ENCODE measurements at places on chromosomes 11 and 22.

DNA sequence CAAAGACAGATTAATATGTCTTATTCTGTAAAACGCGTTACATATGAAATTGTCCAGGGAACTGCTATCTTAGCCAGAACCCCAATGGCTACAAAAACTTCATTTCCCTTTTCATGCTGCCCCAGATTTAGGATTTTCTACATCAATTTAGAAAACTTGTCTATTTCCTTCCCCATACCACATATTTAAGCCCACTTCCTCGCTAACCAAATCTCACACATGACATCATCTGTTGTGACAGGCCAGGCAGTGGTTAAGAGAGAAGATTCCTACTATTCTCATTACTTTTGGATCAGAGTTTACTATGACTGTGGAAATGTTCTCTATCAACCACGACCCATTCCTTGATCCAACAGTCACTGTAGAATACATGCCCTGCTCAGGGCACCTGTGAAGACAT lies 15.9 kb downstream of the CCDC82 start:
- DNase-seq = no peak

DNA sequence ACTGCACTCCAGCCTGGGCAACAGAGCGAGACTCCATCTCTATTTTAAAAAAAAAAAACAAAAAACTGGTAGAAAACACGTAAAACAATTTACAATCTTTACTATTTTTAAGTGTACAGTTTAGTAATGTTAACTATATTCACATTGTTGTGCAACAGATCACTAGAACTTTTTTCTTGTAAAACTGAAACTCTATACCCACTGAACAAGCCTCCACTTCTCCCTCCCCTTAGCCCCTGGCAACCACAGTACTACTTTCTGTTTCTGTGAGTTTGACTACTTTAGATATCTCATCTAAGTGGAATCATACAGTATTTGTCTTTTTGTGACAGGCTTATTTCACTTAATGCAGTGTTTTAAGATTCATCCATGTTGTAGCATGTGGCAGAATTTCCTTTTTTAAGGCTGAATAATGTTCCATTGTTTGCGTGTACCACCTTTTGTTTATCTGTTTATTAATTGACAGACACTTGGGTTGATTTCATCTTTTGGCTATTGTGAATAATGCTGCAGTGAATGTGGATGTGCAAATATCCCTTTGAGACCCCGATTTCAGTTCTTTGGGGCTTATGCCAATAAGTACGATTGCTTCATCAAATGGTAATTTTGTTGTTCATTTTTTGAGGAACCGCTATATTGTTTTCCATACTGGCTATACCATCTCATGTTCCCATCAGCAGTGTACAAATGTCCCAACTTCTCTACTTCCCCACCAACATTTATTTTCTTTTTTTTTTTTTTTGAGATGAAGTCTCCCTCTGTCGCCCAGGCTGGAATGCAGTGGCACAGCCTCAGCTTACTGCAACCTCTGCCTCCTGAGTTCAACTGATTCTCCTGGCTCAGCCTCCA lies 11.0 kb downstream of the DDB2 start:
- DNase-seq = peak; percentile 27

DNA sequence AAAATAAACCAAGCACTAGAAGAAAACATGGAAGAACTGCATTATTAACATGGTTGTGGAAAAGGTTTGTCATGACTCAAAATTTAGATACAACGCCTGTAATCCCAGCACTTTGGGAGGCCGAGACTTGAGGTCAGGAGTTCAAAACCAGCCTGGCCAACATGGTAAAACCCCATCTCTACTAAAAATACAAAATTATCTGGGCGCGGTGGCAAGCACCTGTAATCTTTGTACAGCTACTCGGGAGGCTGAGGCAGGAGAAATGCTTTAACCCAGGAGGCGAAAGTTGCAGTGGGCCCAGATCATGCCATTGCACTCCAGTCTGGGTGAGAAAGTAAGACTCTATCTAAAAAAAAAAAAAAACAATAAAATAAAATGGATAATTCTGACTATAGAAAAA lies 23.7 kb downstream of the GNB1L start:
- DNase-seq = no peak

DNA sequence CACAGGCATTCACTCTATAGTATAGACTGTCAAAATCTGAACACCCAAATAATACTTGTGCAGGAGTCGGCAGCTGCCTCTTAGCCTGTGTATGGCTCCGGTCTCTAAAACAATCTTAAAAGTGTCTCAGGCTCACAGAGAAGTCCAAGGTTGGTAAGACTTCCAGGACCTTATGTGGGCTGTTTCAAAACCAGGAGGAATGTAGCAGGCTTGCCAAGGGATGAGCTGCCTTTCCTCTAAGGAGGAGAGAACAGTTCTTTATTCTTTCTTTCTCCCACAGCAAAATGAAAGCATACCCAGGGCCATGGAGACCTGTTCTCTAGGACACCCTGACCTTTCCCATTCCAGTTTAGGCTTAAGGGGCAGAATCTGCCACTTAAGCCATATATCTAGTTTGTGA lies 176.5 kb downstream of the TRPC6 start:
- DNase-seq = no peak

DNA sequence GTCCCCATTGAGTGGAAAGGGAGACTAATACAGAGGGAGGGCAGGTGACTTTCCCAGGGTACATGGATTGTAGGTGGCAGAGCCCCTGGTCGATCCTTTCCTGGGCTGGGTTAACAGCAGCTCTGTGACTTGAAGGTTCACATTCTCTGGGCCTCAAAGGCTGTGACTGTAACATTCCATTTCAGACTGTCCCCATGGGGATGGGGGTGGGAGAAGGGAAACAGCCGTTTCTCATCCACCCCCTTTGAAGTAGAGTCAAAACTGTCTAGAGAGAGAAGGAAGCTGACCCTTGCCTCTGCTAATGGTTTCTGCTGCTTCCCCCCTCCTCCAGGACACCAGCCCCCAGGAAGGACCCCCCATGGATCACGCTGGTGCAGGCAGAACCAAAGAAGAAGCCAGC lies 19.2 kb downstream of the MICALL1 start:
- peak; percentile 27 for DNase-seq

DNA sequence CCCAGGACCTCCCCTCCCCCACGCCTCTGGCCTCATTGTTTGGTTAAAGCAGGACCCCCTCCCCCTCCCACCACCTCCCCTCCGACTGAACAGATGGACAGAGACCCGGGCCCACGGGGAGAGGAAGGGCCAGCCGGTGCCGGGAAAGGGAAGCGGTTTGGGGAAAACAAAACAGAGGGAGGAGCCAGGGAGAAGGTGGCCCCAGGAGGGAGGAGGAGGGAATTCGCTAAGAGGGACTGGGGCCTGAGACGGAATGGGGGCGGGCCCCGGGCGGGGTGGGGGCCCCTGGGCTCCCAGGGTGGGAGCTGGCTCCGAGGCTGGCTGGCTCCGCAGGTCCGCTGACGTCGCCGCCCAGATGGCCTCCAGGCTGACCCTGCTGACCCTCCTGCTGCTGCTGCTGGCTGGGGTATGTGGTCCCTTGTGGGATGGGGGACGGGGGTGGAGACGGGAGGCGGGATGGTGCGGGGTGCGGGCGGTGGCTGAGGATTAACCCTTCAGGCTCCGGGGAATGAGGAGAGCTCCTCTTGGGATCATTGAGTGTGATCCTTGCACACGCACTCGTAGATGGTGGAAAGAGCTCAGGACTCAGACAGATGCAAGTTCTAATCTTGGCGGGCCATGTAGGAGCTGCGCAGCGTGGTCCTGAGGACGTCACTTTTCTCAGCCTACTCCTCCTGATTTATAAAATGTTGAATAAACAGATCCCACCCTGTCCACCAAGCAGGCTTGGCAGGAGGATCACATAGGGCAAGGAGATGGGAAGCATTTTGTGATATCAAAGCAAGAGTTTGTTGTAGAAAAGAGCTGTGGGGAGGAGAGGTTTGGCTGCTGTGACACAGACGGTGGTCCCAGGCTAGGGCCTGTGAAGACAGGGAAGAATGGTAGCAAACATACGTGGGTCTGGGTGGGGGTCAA lies 688 bp downstream of the SERPING1 start:
- DNase-seq = peak; percentile 54

- peak; percentile 15 for DNase-seq
Observed at GRCh38 chr22:37848587-37849088, 581 bp upstream of the EIF3L start.

- DNase-seq = peak; percentile 27
Observed at GRCh38 chr11:46075168-46075567, 46.1 kb downstream of the PHF21A start.

DNA sequence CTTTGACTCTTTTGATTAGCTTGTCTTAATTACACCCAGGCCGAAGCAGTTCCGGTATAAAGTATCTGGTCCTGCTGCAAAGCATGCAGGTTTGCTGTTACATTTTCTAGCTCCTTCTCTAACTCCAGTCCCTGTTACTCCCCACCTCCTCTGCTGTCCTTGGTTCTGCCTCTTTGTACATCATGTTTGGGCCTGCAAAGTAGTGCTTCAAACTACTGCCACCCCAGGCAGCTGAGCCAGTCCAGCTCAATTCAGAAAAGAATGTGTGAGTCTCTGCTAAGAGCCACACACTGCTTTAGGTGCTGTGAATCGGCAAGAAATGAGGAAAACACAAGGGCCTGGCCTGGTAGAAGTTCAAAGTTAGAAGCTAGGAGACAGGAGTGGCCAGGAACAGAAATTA lies 136.0 kb downstream of the SERGEF start:
- no peak for DNase-seq

GRCh38 chr22:41768430-41768829 lies 32.0 kb upstream of the CCDC134 start:
- DNase-seq = peak; percentile 25

DNA sequence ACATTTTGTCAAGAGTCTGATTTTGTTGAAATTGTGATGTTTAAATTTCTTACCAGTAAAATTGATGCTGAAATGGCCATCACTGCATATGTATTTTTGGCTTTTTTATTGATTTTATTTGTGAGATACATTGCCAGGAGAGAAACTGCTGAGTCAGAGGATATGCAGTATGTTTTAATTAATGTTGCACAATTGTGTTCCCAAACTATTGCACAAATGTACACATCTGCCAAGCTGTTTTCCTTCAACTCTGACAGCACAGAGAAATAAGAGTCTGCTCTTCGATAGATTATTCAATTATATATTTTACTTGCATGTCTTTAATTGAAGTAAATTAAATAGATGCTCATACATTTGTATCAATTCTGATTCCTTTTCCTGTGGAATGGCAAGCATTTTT lies 640.2 kb upstream of the LUZP2 start:
- peak; percentile 62 for DNase-seq

- no peak for DNase-seq
Observed at GRCh38 chr11:2472428-2473186, 27.8 kb downstream of the KCNQ1 start.

GRCh38 chr11:61045271-61045670 lies 57.0 kb upstream of the CD5 start:
- no peak for DNase-seq

- no peak for DNase-seq
Observed at GRCh38 chr11:113663567-113663966, 42.5 kb downstream of the TMPRSS5 start.

GRCh38 chr11:106581399-106581798 lies 436.9 kb downstream of the GUCY1A2 start:
- no peak for DNase-seq

DNA sequence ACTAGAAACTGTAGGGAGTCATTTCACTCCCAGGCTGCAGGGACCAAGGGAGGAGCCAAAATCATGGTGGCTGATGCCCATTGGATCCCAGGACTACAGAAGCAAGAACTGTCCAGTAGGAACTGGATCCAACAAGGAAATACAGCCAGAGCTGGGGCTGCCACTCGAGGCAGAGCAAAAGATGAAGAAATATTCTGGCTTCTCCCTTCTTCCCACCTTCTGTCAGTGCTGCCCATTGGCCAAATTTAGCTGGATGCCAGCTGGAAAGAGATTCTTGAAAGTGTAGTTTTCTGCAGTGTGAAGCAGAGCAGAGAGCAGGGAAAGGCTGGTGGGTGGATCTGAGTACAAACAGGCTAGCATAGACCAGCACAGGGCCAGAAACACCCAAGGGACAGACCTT lies 45.6 kb downstream of the COMMD9 start:
- no peak for DNase-seq

DNA sequence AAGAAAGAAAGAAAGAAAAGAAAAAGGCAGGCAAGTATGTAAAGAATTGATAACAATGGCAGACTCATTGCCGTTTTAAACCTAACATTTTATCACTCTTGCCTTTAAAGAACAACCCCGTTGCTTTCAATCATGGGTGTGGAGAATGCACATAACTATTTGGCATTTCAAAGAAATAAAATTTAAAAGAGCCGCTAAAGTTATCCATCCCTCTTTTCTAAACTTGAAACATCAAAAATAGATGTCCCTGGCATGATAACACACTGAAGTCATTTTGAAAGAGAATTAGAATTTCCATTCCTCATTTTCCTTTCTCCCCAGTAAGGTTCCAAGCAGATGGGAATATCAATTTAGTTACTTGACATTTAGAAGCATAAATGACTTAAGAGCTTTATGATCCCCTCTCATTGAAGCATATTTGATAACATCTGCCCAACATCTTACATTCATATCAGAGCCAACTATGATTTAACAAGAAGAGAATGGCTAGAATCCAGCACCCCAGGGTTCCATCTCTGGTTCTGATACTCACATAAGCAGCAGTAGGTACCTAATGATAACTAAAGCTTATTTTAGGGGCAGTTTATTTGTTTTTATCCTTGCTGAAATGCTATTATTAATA lies 529.6 kb upstream of the LRRC4C start:
- peak; percentile 22 for DNase-seq

- DNase-seq = peak; percentile 40
Observed at GRCh38 chr11:108916290-108916689, 251.4 kb downstream of the DDX10 start.

DNA sequence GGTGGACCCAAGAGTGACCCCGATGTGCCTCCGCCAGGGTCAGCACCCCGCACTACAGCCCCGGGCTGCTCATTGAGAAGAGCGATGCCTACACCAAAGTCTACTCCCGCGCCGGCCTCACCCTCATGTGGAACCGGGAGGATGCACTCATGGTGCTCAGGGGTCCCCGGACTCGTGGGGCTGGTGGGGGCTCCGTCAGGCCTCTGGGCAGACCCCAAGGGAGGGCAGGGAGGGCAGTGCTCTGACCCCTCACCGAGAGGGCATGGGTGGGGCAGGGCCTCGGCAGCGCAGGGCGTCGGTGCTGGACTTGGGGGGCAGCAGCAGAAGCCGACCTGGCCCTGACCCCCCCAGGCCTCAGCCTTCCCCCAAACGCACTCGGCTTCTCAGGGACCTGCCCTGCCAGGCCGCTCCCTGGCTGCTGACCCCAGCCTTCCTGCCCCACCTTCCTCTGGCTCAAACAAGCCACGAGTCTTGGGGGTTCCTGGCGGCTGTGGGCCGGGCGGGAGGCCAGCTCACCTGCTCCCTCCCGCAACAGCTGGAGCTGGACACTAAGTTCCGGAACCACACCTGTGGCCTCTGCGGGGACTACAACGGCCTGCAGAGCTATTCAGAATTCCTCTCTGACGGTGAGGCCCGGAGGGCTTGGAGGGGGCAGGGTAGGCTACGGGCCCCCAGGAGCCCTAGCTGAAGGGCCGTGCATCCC lies 2.9 kb downstream of the MUC2 start:
- DNase-seq = no peak

- DNase-seq = no peak
Observed at GRCh38 chr11:15884777-15885540, 471.4 kb downstream of the SOX6 start.

GRCh38 chr22:46983046-46983445 lies 220.6 kb downstream of the TBC1D22A start:
- no peak for DNase-seq

GRCh38 chr11:75219869-75220268 lies 20.7 kb upstream of the TPBGL start:
- DNase-seq = no peak

- peak; percentile 25 for DNase-seq
Observed at GRCh38 chr11:125165111-125165842, 726 bp downstream of the PKNOX2 start.
